ENCODE measurements at places on chromosomes 5 and 9.

- no peak for DNase-seq
These were observed 106.5 kb upstream of the PRRC1 start for GRCh38 chr5:127410959-127411358.

DNA sequence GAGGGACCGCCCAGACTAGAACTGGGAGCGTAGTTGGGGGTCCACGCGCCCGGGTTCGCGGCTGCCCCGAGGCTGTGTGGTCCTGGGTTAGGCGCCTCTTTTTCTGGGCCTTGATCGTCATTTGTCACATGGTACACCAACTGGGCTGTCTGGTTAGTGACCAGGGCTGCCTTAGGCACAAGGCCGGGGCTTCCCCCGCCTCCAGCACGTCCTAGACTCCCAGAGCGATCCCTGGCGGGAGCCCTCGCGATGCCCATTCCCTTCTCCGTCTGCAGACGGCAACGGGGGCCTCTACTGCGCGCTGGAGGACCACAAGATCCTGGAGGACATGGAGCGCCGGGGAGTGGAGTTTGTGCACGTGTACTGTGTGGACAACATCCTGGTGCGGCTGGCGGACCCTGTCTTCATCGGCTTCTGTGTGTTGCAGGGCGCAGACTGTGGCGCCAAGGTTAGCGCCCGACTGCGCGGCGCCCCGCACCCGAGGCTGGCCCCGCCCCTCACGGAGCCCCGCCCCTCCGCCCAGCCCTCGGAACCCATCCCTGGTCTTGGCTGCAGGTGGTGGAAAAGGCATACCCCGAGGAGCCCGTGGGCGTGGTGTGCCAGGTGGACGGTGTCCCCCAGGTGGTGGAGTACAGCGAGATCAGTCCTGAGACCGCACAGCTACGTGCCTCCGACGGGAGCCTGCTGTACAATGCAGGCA is 1.5 kb downstream of the UAP1L1 start:
- no peak for DNase-seq

DNA sequence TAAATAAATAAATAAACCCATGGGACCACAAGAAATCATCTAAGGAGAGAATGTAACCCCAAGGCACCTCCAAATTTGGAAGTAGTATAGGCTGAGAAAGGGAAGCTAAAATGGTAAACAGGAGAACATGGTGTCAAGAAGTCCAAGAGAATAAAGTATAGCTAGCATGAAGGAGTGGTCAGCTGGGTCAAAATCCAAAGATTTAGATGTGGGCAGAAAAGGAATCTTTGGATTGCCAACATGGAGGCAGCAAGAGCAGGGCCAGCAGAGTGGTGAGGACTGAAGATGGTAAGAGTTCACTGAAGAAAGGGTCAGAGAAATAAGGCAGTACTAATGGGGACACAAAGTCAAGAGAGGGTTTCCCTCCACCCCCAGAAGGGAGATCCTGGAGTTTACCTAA is 53.0 kb downstream of the TSSK1B start:
- DNase-seq = no peak

DNA sequence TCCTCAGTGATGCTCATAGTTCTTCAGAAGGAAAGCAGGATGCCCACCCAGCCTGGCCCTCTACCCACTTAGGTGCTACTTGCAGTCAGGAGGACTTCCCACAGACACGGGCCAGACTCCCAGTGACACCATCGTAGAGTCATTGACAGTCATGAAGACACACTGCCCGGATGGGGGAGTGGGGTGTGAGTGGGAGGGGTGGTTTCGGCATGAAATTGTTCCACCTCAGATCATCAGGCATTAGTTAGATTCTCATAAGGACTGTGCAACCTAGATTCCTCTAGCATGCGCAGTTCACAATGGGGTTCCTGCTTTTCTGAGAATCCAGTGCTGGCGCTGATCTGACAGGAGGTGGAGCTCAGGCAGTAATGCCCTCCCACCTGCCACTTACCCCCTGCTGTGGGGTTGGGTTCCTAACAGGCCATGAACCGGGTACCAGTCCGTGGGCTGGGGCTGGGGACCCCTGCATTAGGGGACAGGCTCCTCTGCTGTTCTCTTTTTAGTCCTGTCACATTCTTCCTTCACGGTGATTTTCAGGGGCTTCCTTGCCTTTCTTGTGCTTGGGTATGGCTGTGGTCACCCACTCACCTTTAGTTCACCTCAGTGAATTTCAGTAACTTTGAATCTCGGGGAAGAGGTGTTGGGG is 88.2 kb upstream of the ANKRD55 start:
- DNase-seq = no peak

GRCh38 chr5:59542851-59543820 is 350.4 kb downstream of the PDE4D start:
- DNase-seq = no peak

DNA sequence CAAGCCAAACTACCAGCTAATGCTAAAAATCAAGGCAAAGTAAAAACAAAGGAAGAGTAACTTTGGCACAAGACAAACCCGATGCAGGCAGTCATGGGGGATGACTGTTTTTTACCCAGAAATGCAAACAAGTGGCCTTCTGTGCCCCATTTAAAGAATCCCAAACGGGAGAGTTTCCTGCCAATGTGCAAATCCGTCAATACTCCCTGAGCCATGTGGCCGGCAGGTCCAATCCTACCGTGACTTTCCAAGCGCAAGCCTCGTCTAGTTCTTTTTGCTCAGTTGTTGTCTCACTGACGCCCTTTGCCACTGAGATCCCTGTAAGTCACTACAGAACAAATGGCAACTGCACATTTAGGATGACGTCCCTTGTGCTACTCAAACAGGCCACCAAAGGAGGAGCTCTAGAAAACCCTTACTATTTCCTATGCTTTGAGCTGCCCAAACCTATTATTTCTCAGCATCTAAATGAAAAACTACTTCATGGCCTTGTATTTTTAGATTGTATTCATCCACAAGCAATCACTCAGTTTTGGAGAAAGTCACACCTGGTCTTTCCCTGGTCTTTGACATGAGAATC is 43.4 kb downstream of the OTULIN start:
- no peak for DNase-seq

- no peak for DNase-seq
These were observed 2.4 kb downstream of the TICAM2 start for GRCh38 chr5:115599924-115600323.

DNA sequence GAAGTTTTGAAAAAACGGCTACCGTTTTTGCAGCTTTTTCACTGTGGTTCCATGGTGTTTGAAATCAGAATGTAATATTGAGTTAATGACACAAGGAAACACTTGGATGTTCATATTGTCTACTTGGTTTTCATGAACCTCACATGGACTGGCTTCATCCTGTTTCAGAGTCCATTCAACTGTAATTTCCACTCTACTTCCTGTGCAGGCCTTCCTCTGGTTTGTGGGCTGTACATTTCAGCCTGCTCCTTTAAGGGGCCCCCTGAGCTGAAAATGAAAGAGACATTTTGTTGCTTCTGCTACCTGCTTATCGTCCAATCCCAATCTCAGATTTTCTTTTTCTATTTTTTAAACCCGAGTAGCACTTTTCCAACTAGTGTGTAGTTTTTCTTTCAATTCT is 41.8 kb upstream of the CDKN2B start:
- no peak for DNase-seq

DNA sequence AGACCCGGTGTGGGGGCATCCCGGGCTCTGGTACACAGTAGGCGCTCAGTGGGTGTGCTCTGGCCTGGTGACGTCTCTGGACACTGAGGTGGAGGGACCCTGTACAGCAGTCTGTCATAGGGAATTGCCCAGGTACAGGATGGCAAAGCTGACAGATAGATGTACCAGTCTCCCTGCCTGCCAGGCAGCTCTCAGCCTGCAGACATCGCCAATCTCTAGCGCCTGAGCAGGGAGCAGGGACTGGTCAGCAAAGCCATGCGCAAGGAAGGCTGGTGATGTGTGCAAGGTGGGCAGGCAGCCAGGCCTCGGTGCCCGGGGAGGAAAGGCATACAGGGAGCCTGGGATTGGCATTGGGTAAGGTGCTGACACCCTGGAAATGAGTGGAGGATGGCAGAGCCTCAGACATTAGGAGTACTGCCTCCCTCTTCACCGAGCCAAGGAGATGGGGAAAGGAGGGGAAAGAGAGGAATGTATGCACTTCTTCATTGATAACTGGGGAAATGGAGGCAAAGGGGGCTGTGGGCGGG is 33.9 kb upstream of the BRD3 start:
- no peak for DNase-seq

- no peak for DNase-seq
These were observed 82.6 kb downstream of the DOCK2 start for GRCh38 chr5:169719360-169720314.

GRCh38 chr5:22596404-22596970 is 256.7 kb downstream of the CDH12 start:
- no peak for DNase-seq

DNA sequence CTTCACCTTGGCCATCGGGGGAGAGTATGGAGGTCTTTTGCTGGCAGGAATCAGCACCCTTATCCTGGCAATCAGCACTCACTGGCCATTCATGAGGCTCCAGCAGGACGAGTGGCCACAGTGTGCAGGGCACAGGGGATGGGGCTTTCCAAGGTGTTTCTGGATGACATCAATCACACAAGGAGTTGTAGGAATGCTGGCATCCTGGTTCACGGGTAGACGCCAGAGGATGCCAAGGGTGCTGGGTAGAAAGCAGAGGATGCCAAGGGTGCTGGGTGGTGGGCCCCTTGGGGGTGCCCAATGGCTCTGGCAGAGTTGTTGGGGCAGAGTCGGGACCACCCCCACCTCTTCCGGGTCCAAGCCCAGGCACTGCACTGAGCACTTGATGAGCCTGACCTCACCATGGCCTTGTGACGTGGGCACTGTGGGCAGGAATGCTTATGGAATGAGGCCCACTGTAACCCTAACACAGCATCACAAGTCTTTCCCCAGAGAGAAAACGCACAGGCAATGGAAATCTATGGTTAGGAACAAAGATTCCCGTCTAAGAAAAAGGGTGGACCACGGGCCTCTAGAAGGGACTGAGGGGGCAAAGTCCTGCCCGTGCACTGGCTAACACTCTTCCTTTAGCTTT is 29.1 kb downstream of the CEL start:
- no peak for DNase-seq

DNA sequence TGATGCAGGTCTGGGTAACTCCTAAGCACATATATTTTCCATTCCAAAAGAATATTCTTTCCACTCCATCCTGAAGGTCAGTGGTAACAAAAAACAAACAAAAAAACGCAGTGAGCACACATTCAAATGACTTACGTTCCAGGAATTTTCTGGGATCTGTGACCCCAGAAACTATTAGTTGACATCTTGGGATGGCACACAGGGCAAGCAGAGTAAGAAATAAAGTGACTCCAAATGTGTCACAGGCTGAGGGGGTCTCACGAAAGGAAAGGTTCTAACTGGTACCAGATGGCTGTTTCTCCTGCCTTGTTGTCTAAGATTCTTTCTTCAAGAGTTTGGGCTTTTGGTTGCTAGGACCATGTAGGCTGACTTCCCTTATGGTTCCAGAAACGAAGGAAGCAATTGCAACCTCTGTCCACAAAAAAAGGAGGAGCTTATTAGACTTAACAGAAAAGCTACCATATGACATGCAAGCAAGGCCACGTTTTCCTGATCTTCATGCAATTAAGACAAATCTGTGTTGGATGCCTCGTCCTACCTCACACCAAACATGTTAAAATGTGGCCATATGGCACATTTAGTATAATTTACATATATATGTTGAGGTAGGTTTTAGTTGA is 32.7 kb downstream of the PTGS1 start:
- no peak for DNase-seq

- DNase-seq = no peak
These were observed 18.9 kb downstream of the MAST4 start for GRCh38 chr5:66615136-66615535.

- no peak for DNase-seq
These were observed 56.8 kb downstream of the MTREX start for GRCh38 chr5:55364537-55365055.

DNA sequence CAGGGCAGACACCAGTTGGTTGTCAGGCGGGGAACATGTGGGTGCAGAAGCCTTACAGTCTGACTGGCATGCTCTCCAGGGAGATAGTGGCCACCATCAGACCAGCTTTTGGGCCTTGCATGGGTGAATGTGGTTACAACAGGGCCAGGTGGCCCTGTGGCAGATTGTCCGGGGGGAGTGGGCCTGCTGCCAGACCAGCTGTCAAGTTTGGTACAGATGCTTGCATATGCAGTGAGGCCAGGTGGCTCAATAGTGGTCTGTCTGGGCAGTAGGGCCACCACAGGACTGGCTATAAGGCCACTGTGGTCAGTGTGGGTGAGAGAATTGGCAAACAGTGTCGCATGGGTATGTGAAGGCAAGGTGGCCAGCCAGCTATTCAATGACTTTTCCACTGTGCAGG is 148.7 kb downstream of the FAM174A start:
- no peak for DNase-seq

DNA sequence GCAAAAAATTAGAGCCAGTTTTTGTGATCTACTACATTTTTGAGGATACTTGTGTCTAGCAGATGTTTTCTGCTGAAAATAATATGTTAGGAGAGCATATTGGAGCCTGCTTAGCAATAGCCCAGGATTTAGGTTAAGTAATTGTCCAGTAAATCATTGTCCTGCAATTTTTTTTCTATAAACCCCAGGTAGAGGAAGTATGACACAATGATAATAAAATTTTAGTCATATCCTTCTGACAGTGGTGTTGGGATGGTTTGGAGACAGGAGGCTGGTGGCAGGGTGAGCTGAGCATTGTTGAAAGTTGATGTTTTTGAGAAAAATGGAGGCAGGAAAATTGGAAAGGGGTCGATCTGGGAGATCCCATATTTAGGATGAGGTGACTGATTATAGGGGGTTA is 3.5 kb downstream of the SNCAIP start:
- no peak for DNase-seq

GRCh38 chr5:82100303-82101077 is 128.7 kb downstream of the ATG10 start:
- DNase-seq = no peak

DNA sequence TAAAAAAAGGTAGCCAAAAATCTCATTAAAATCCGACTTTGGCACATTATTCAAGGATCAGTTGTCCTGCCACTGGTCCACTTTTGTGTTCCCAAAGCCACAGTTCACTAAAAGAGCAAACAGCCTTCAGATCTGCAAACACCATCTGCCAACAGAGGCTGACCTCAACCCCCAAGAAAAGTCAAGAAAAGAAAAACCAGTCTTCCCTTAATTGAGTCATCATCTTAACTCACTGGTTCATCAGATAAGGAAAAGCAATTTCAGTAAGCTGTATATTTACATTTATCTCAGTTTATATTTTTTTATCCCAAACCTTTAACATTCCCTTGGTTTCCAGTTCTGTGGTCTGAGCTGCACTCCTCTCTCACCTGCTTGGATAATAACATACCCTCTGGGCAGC is 21.2 kb downstream of the RASEF start:
- no peak for DNase-seq

- no peak for DNase-seq
These were observed 2003.8 kb upstream of the CDH9 start for GRCh38 chr5:29042152-29042551.

Data from stimulated activated CD8-positive, alpha-beta memory T cell treated with anti-CD3 and anti-CD28 coated beads, Interleukin-7, amount 100 ng/mL, for 1 hour (primary cell).